ENCODE measurements at places on chromosomes 5 and 9.

DNA sequence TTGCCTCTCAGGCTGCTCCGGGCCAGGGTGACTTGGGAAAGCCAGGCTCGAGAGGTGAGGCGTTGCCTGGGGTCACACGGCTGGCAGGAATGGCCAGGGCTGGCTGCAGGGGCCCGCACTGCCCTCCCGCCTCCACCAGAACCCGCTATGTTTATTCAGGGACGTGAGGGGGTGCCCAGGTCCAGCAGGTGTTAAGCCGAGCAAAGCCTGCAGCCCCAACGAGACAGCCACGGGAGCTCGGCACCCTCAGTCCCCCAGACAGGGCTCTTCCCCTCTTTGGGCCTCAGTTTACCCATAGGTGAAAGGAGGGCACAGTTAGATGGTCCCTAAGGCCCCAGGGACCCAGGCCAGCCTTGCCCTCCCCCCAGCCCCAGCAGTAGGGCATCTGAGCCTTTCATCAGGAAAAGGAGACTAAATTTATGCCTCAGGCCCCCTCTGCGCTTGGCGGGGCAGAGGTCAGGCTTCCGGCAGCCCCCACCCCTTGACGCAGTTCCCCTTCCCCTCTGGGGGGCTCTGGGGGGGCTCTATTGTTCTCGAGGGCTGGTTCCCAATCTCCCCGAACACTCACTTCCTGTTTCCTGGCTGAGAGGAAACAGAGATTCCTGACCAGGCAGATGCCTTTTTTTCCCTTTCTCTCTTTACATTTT lies 7.1 kb upstream of the EGFL7 start:
- DNase-seq, result no peak

- DNase-seq, result no peak
These were observed 125.0 kb downstream of the DTWD2 start for GRCh38 chr5:118863345-118863744.

DNA sequence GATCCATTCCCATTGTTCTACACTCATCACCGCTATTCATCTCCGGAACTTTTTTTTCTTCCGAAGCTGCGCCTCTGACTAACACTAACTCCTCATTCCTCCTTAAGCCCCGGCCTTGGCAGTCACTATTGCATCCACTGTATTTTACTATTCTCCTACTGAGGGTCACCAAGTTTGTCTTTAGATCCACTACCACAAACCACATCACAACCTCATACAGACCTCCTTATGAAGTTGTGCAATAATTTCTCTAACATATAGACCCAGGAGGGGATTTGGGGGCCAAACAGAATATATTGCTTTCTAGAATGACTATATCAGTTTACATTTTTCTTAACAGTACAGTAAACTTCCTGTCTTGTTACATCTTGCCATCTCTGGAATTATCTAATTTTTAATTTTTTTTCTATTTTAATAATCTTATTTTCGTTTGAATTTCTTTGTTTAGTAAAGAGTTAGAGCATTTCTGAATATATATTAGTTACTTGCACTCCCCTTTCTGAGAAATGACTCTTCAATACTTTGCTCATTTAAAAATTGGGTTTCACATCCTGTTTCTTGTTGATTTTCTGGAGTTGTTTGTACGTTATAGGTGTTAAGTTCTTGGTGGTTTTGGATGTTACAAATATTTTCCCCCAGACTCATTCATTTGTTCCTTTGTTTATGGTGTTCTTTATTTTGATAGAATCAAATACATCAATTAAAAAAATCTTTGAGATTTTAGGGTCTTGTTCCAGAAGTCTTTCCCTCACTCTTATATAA lies 37.1 kb downstream of the DMRT2 start:
- no peak for DNase-seq

GRCh38 chr9:71980266-71981190 lies 69.1 kb downstream of the C9orf85 start:
- no peak for DNase-seq

- no peak for DNase-seq
These were observed 52.2 kb downstream of the HSD17B3 start for GRCh38 chr9:96249746-96250145.

DNA sequence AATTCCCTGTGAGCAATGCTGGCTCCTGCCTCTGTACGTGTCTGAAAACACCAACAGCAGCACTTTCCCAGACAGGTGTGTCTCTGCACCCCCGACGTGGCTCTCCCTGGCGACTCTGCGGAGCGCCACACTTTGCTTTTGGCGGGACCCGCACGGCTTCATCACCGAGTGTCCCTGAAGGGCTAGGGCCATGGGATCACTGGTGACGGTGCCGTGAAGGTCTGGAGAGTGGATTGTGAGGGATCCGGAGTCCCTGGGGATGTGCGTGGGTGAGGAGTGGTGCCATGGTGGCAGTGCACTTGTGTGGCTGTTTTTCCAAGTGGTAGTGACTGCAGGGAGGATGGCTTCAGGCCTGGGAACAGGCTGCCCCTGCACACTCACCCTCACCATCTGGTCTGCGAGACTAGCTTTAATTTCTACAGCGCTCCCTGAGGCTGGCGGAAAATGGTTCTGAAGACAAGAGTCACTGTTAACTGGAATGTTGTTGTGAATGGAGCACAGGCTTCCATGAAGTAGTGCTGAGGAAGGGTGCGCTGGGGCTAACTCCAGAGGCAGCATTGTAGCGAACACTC lies 3.2 kb downstream of the NKD2 start:
- no peak for DNase-seq

DNA sequence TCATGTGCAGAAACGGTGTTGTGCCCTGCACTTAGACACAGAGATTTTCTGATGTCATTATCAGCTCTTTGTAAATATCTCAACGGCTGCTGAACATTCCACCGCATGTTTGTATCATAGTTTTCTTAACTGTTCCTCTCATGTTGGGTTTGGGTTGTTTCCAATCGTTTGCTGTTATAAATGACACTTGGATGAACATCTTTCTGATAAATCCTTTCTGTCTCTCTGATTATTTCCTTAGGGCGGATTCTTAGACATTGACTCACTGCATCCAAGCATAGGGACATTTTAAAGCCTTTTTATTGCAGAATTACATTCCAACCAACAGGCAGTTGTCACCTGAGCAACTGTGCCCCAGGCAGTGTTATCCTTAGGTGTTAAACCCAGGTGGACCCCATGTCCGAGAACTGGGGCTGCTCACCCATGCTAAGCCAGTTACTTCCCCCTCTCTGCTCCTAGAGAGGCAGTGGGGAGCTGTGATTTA lies 28.5 kb downstream of the COL5A1 start:
- peak; percentile 48 for DNase-seq

- peak; percentile 18 for DNase-seq
These were observed 277.2 kb upstream of the CDH9 start for GRCh38 chr5:27315363-27316270.

GRCh38 chr9:32427111-32427873 lies 42.8 kb downstream of the ACO1 start:
- DNase-seq, result no peak

DNA sequence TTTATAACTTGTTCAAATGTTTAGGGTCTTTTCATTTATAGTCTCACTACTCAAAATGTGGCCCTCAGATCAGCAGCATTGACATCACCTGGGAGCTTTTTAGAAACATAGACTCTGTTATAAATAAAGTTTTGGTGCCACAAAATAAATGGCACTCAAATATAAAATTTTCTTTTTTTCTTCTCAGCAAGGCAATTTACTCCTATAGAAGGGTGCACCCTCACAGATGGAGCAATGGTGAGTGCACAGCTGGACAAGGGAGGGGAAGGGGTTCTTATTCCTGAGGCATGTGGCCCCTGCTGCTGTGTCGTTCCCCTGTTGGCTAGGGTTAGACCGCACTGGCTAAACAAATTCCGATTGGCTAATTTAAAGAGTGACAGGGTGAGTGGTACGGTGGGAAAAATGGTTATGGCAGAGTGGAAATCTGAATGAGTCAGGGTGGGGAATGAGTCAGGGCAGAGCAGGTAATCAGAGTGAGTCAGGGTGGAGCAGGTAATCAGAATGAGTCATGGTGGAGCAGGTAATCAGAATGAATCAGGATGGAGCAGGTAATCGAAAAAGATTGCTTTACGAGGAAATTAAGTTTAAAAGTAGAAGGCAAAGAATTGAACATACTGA lies 31.8 kb upstream of the C7 start:
- no peak for DNase-seq

- DNase-seq, result no peak
These were observed 16.7 kb upstream of the ARSI start for GRCh38 chr5:150319484-150319790.

- no peak for DNase-seq
These were observed 164.1 kb downstream of the HSD17B3 start for GRCh38 chr9:96137671-96138429.

DNA sequence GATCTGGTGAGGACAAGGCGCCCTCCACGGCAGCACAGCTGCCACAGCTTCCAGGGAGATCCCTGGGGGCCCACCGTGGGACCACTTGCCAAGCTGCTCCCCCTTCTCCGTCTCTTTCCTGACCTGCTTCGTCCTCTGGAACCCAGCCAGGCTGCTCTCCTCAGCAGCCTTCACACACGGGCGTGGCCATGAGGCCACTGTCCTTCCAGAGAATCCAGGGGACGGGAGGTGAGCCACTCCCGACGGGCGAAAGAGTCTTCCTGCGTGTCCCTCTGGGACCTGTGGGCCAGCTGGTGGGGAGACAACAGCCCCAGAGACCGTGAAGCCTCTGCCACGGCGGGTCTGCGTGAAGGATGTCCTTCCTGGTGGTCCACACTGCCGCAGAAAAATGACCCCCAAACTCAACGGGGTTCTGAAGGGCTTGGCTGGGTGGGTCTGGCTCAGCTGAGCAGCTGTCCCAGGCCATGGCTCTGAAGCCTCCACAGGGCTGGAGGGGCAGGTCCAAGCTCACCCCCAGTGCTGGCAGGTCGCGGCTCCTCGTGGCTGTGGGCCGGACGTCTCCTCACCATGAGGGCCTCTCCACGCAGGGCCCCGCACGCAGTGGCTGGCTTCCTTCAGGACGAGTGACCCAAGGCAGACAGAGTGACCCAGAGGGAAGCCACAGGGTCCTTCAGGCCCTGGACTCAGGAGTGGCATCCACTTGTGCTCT lies 47.4 kb upstream of the NKD2 start:
- DNase-seq, result no peak

DNA sequence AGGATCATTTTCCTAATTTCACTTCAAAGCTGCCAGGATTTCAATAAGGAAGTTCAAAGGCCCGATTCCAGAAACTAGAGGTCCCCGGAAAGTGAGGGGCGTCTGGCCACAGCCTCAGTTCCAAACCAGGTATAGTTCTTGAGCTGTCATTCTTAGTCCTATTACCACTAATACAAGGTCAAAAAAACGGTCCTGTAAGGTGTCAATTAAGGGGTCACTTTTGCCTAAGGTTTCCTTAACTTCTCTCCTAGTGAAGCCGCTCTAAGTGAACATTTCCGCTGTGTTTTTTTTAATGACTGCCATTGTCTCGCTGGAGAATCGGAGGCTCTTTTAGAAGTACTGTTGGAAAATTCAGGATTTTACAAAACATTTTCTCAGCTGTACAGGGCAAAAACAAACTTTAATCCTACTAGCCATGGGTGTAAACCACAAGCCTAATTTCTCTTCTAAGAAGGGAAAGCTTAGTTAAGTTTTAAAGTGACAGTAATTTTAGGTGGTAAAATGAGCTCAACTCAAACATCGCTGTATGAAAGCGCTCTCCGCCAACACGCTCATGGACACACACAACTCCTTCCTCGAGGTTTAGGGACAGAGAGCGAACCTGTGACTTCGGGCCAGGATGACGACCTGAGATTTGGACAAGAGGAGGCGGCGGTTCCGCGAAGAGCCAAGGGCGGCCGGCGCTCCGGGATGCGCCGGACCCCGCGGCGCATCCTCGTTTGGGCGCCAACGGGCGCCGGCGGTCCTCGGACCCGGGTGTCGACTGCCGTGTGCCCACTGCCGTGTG lies 76.7 kb upstream of the IFNE start:
- no peak for DNase-seq

DNA sequence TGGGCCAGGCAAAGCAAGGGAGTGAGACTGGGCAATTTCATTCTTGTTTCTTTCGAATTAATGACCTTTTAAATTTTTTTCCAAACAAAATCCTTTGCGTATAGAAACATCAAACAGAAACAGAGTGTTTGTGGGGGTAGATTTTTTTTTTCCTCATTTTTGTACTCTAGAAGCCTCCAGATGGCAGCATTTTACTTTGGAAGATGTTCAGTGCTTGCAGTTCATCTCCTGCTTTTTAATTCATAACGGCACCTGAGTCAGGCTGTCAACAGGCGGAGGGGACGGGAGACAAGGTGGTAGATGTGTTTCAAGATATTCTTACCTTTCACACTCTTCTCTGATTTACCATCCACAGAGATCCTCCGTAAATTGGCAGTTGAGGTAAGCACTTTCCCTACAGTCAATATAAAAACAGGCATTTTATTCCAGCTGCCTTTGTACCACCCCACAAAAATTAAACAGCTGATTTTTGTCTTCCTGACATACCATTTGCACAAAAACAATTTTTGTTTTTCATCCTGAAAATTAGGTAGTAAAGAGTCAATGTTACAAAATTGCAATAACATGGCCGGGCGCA lies 99.5 kb upstream of the FBXL17 start:
- DNase-seq, result no peak

- no peak for DNase-seq
These were observed 1433.3 kb upstream of the C9orf72 start for GRCh38 chr9:29006628-29007027.

DNA sequence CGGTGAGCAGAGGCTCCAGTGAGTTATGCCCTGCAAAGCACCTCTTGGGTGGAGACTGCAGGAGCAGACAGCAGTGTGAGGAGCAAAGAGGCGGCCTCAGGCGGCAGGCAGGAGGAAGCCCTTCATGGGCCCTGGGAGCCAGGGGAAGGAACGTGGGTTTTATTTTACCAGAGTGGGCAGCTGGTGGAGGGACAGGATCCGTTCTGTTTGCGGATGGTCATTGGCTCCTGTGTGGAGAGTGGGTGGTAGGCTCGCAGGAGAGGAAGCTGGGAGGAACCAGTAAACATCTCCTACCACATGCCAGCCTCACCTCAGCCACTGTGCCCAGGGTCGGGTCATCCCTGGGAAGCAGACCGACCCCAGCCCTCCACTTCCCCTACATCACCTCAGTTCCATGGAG lies 24.4 kb downstream of the HNRNPH1 start:
- no peak for DNase-seq

DNA sequence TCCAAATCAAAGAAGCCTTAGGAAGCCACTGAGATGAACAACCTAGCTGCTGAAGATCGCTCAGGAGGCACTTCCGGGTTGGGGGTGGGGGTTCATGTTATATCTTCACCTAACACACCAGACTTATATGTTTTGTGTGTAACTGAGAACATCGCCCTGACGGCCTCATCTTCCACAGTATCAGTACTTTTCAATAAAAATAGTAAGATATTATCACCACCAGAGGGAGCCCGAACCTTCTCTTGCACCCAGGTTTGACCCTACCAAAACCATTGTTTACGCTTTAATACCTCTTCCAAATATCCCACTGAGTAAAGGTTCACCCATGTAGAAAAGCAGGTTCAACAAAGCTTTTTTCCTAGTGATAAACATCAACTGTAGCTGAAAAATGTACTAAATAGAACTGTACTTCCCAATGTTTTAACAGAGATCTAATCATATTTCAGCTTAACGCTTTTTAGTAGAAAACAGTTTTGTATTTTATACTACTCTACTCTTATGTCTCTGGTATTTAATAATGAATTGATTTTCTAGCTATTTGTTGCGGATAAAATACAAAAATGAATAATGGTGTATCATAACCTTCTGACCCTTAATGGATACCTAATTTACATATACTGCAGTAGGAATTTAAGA lies 244.0 kb downstream of the EPB41L4A start:
- no peak for DNase-seq
